Epithelial cell of proximal tubule (primary cell): ENCODE measurements at places on chromosomes 2 and 18. TPM values are rescaled to one million over a fixed set of nuclear protein-coding genes. Genes with fewer than 3 reads are reported as not detected.

The IHH gene
- 0.29 TPM in 1 of 2 replicates, not detected in the other for total RNA-seq

GRCh38 chr2:198411936-198412335 lies 607.5 kb downstream of the PLCL1 start:
- DNase-seq, result no peak

The RAB6C gene
- 0.07 TPM in 1 of 2 replicates, not detected in the other for total RNA-seq

The ACMSD gene
- 0.23 and 0.29 TPM in 2 replicates for total RNA-seq
